ENCODE measurements at places on chromosomes 5 and 9.

DNA sequence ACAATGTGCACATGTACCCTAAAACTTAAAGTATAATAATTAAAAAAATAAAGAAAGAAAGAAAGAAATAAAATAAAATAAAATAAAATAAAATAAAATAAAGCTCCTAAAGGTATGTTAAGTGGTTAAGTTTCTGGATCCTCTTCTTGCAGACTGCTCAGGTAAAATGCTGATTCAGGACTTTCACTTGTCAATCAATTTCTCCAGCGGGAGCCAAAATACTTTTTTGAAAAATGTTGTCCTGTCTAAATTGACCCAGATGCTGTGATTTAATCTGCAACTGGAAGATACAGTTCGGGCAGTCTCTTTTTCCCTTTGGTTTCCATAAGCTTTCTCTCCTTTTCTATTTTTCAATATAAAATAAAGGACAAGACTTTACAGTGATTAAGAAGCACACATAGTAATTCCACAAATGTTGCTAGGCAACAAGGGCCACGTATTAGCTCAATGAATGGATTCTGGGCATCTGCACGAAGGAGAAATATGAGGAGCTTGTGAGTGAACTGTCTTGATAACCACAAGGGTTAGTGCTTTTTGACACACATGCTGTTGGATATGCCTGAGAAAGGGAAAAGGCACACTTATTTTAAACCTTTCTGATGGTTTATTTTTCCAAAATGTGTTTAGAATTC, 38.6 kb downstream of the HTR4 start:
- peak; percentile 20 for DNase-seq

DNA sequence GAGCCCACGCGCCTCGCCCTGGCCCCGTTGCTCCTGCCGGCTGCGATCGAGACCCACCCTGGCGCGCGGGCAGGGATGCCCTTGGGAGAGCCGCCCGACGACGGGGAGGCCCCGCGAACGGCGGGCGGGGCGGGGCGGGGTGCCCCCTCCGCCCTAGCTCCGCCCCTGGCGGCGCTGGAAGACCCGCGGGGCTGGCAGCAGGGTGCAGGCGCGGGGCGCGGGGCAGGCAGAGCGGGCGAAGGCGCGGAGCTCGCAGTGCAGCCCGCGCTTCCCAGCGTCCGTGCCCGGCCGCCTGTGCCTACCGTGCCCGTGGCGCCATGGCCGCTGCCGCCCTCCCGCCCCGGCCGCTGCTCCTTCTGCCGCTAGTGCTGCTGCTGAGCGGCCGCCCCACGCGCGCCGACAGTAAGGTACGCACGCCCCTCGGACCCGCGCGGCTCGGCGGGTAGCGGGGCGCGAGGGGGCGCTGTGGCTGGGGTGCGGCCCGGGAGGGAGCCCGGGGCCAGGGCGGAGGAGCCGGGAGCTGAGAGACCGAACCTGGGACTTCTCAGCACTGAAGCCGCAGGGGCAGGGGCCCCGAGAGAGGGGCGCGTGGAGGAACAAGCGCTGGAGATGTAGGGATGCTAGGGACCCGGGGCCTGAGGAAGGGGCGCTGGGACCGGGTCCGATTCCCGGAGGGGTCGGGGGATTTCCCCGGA, at the start of gene OLFML2A:
Gene OLFML2A (plus strand): TSS at position 180 of the 695 bp plus-strand sequence. CDS start 138 bp downstream, at position 318.
- peak; percentile 38 for DNase-seq

DNA sequence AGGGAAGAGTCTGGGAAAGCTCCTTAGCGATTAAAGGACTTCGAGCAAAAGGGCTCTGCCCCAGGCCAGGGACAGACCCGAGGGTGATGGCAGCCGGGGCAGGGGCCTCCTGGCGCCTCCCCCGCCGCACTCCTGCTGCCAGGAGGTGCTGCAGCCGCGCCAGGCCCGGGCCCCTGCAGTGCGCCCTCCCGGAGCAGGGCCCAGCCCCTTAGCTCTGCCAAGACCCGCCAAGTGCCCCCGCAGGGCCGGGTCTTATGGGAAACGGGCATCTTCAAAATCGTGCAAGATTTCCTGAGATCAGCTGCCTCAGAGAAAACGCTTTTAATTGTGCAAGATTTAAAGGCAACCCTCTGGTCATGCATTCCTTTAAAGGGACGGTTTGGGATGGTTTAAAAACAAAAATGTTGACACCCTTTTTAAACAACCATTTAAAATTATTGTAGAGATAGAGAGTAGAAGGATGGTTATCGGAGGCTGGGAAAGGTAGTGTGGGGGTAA, 52.4 kb downstream of the CDC14B start:
- DNase-seq: peak; percentile 11

GRCh38 chr5:148626081-148626613, 28.2 kb downstream of the HTR4 start:
- no peak for DNase-seq

DNA sequence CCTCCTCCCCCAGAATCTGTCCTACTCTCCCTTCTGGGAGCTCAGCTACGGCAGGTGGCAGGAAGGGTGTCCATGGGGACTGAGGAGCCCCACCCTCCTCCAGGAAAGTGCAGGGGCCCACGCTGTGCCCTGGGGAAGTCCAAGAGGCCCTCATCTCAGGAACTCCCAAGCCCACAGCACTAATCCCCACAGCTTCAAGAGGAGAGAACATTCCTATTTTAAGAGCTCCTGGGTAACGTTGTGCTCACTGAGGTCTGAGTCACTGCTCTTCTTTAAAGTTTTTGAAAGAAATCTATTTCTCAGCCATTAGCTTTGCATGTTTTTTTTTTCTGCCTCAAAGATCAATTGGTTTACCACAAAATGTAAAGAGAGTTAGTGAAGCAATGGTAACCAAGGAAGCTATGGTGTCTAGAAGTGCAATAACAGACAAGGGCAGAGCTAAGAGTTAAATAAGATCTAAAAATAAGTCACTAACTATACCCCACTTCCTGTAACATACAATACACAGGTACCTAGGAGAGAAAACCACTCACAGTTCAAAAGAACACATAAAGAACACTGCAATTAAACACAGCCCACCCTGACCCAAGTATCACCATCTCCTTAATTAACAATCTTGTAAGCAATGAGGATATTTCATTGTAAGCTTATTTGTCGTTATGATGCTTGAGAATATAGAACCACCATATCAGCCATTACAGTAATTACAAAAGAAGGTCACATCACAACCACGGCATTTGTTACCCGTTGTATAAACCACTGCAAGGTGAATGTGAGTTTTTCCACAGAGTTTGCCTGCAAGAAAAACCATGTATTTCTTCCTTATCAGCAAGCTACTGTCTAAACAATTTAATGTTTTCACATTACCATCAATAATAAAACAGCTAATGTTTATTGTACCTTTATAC, 382.3 kb upstream of the SLC30A5 start:
- no peak for DNase-seq

DNA sequence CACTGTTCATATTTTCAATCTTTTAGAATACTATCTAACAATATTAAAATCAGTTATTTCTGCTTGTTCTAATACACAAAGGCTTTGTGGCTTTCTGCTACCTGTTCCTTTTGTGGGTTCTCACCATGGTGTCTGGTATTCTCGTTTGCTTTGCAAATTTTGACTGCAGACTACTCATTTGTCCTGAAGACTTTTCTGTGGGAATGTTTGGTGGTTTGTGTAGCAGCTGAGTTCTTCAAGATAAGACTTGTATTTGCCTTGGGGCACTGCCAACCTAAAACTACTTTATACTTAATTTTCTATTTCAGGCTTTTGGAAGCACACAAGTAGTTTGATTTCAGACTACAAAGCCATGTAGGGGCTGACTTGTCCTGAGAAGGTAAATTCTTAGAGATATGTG, 11.1 kb downstream of the IL33 start:
- DNase-seq: peak; percentile 65

DNA sequence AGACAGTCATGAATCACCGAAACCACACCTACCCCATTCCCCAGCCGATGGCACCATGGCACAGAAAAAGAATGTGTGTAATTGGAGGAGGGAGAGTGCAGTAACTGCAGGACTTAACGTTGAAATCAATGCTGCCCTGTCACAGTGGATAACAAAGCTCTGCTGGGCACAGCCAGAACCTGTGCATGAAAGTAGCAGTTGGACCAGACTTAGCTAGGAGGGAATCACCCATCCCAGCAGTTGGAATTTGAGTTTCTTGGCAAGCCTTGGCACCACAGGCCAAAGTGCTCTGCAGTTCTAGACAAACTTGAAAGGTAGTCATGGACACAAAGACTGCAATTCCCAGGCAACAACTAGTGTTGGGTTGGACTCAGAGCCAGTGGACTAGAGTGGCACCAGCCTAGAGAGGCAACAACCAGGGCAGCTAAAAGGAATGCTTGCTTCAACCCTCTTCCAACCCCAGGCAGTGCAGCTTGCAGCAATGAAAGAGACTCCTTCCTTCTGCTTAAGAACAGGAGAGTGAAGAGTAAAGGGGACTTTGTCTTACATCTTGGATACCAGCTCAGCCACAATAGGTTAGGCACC, 19.1 kb downstream of the TMEM232 start:
- no peak for DNase-seq

DNA sequence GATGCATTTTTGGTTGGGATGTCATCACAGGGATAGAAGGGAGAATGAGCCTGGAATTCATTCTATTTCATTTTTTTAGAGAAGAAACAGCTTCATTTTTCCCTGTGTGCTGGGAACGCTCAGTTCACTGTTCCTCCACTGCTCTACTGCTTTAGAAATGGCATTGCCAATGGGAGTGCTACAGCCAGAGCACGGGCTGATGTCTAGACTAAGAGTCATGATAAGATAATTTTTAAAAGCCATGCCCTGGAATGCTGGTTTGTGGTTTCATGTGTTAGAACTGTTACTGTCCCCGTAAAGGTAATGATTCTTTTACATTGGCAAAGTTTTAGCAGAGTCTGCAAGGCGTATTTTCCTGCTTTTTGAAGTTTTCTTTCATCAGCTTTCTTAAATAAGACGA, 119.6 kb downstream of the SEMA6A start:
- peak; percentile 63 for DNase-seq

GRCh38 chr9:38641985-38642864, 21.8 kb upstream of the ANKRD18A start:
- peak; percentile 72 for DNase-seq

- DNase-seq: no peak
Observed at GRCh38 chr9:131320031-131320685, 30.6 kb downstream of the PLPP7 start.
